Activated CD4-positive, alpha-beta memory T cell treated with anti-CD3 and anti-CD28 coated beads for 36 hours (primary cell): ENCODE measurements at places on chromosomes 4 and X. TPM values are rescaled to one million over a fixed set of nuclear protein-coding genes. Genes with fewer than 3 reads are reported as not detected.

MAGEA9B gene
- not detected for total RNA-seq

DNA sequence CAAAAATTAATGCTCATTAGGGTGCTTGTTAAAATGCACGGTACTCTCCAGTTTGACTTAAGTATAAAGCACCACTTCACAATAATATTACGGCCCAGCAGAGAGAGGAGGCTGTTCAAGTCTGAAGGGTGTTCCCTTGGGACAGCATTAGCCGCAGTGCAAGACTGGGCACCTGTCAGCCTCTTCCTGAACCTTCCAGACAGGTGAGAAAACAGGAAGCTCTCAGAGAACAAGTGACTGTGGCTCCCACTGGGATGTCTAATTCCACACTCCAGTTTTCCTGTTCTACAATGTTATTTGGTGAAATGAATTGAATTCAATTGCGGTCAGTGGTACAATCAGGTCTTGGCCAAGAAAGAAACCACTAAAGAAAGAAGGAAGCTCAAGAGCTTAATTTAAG, 414.4 kb downstream of the SMARCA1 start:
- DNase-seq: no peak

MAGEA6 gene
- not detected for total RNA-seq

CTSO gene
- total RNA-seq: 2.6 TPM

SPACA5 gene
- total RNA-seq: not detected

GRCh38 chrX:102694749-102695148, 17.5 kb upstream of the GPRASP2 start:
- DNase-seq: no peak

GRCh38 chrX:78104447-78105176, 564 bp downstream of the PGK1 start:
- peak; percentile 41 for DNase-seq

DNA sequence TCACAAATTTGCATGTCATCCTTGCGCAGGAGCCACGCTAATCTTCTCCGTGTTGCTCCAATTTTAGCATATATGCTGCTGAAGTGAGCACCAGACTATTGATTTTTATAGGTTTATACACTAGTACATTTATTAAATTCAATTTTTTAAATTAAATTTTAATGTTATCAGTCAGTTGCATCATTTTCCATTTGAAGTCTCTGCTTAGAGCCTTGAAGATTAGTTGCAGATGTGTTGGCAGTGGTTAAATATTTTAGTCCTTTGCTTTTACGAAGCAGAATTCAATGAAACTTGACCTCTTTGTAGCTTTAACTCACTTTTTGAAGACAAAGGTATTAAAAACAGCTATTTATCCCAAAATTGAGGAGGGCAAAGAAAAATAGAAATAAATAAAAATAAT, 16.5 kb downstream of the TRAPPC11 start:
- no peak for DNase-seq

CENPVL1 gene
- total RNA-seq: not detected

GRCh38 chr4:157772907-157773306, 399.9 kb downstream of the GASK1B start:
- DNase-seq: no peak

DNA sequence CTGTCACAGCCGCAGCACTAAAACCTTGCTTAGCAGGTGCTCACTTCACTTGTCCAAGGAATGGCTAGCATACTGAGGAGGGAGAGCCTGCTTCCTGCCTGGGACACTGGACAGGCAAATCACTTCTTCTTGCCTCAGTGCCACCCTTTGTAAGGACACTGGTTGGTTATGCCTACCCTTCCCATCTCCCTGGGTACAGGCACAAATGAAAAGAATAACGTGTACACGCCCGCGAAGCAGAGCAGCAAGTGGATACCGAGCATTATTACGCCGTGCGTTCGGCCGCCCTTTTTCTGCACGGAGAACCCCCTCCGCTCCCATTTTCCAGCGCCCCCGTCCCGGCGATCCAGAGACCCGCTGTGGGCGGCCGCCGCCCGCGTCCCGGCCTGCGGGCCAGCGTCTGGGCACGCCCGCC, 338 bp upstream of the KLHL2 start:
- no peak for DNase-seq

DNA sequence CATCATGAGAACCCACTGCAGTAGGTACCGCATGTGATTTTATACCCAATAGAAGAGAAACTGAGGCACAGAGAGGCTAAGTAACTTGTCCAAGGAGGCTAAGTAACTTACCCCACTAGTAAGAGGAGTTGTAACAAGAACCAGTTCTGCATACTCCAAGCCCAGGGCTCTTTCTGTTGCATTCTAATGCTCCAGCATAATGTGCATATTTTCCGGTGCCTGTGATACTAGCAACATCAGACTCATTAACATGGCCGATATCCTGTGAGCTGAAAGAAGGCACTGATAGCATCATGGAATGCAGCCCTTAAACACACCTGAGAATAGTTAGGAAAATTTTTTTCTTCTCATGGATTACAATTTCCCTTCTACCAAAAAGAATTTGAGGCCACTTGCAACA, 39.7 kb upstream of the KLF3 start:
- DNase-seq: no peak

MGARP gene
- 0.22 TPM for total RNA-seq

- DNase-seq: no peak
Measured at GRCh38 chr4:152342293-152342692, 193.6 kb downstream of the FBXW7 start.

GC gene
- not detected for total RNA-seq

GRCh38 chrX:114087543-114087942, 496.3 kb upstream of the HTR2C start:
- no peak for DNase-seq

MAGEE2 gene
- not detected for total RNA-seq

PITX2 gene
- total RNA-seq: not detected

- no peak for DNase-seq
Measured at GRCh38 chr4:41287852-41288251, 31.1 kb downstream of the UCHL1 start.

DNA sequence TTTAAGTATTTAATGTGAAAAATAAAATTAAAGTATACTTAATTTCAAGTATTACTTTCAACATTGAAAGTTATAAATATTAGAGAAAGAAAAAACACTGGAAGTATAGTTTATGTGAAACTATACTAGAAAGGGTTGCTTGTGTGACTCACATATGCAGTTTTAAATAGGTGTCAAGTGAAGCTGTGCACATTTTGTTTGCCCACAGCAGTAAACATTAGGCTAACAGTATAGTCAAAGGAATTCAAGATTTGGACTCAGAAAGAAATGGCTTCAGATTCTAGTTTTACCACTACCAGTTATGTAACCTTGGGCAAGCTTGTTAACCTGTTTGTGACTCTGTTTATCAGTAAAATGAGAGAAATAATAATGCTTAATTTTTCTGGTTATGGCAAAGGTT, 148.2 kb downstream of the FAM47B start:
- DNase-seq: no peak

GRCh38 chrX:14630733-14631132, 101.4 kb downstream of the GLRA2 start:
- DNase-seq: no peak

TNIP3 gene
- 12.0 TPM for total RNA-seq

DNA sequence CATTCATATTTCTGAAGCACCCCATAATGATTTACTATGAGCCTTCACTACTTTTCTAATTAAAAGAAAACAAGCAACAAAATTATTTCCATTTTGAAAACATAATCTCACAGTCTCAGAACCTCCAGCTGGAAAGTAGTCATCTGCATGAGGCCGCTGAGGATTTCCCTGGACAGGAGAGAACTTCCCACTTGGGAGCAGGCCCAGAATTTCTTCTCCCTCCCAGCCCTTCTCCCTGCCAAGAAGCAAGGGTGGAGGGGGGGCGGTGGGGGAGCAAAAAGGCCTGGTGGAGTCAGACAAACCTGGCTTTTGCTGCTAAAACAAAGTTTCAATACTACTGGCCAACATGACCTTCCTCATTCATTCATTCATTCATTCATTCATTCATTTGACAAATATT, 167.3 kb downstream of the PJA1 start:
- no peak for DNase-seq

LRBA gene
- 62.4 TPM for total RNA-seq
